Spinal cord (tissue), 10 donors: ENCODE measurements at places on chromosomes 1 and 21. TPM values are rescaled to one million over a fixed set of nuclear protein-coding genes. Genes with fewer than 3 reads are reported as not detected.

Gene TNFRSF8
- 0.11 TPM for total RNA-seq

Gene GFI1
- 1.2 TPM for total RNA-seq

Gene UBE2U
- not detected for total RNA-seq

Gene KCNN3
- total RNA-seq, result 9.6 TPM

Gene SAMSN1
- total RNA-seq, result 22.4 TPM

- no peak overlapping the region for H3K4me3 ChIP-seq
- no peak overlapping the region for H3K27ac ChIP-seq
- H3K27me3 ChIP-seq, result no peaks in the 10 kb centered on the region
- H3K4me1 ChIP-seq, result no peaks in the 10 kb centered on the region
These were observed 99.5 kb upstream of the CD55 start for GRCh38 chr1:207221934-207222351.

DNA sequence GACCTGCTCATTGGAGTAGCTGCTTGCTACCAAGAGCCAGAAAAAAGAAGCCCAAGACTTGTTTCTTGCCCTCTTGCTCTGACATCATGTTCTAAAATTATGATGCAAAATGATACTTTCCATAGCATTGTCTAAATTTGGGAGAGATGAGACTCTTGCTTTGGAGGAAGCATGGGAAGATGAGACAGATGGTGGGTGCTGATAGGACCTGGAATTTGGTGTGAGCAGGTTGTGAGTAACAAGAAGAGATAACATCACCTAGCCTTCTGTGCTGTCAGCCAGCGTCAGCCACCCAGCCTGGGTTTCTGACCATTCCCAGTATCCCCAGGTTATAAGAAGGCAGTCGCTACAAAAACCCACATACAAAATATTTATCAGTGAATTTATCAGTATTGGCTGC lies 67.1 kb upstream of the GCLM start:
- DNase-seq, result no peak
- peaks cover 10% of the 10 kb centered on the region for H3K4me1 ChIP-seq
- H3K4me3 ChIP-seq, result no peak overlapping the region
- no peak overlapping the region for H3K27ac ChIP-seq

DNA sequence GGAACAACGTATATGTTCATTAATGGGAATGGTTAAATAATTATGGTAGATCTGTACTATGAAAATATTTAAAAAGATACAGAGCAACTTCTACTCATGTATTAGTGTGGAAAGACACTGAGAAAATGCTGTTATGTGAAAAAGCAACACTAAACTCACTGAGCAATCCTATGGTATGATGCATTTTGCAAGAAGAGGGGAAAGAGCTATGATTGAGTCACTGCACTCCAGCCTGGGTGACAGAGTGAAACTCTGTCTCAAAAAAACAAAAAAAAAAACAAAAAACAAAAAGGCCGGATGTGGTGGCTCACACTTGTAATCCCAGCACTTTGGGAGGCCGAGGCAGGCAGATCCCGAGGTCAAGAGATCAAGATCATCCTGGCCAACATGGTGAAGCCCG lies 44.4 kb downstream of the ATP5PO start:
- H3K27me3 ChIP-seq, result no peaks in the 10 kb centered on the region
- no peak overlapping the region for H3K4me3 ChIP-seq
- DNase-seq, result no peak
- peaks cover 19% of the 10 kb centered on the region for H3K36me3 ChIP-seq
- H3K4me1 ChIP-seq, result no peaks in the 10 kb centered on the region
- H3K27ac ChIP-seq, result no peak overlapping the region

DNA sequence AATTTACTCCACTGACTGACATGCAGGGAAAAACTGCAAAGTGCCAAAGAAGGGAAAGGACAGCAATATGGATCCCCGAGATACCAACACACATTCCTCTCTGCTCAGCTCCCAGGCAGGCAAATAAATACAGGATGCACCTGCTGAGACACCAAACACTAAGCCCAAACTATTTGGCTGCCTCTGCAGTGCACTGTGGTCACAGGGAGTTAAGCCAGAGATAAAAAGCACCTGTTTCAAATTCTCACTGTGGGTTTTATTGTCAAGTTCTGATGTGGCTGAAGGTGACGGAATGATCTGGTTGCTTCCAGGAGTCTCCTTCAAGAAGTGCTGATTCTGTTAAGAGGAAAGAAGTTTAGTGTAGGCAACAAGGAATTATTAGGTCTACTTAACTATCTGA lies 17.7 kb downstream of the TEX38 start:
- peaks cover 7% of the 10 kb centered on the region for H3K36me3 ChIP-seq
- no peak overlapping the region for H3K4me3 ChIP-seq
- no peak overlapping the region for H3K27ac ChIP-seq
- no peaks in the 10 kb centered on the region for H3K27me3 ChIP-seq
- peaks cover 4% of the 10 kb centered on the region for H3K4me1 ChIP-seq
